ENCODE measurements at places on chromosomes 1 and 21.

GRCh38 chr1:23018661-23019093 lies 591 bp upstream of the KDM1A start:
- DNase-seq = no peak

- DNase-seq = no peak
Observed at GRCh38 chr1:27000817-27001460, 7.4 kb downstream of the TRNP1 start.

- no peak for DNase-seq
Observed at GRCh38 chr1:231058416-231059109, 18.5 kb upstream of the FAM89A start.

- peak; percentile 86 for DNase-seq
Observed at GRCh38 chr1:204493984-204494280, 673 bp downstream of the PIK3C2B start.

DNA sequence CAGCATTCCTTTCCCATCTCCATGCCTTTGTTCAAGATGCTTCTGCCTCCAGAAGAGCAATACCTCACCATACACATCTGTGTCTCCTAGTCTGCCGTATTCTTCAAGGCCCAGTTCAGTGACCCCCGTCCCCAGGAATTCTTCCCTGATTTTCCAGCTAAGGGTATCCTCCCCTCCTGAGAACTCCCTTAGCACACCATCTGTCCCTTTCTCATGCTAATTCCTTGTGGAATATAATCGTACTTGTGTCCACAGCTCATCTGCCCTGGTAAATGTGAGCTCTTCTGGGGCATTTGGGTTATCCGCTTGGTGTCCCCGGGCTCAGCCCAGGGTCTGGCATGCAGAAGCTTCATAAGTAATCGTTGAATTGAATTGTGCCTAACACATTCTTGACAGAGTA lies 40.9 kb downstream of the BEND5 start:
- DNase-seq = no peak

DNA sequence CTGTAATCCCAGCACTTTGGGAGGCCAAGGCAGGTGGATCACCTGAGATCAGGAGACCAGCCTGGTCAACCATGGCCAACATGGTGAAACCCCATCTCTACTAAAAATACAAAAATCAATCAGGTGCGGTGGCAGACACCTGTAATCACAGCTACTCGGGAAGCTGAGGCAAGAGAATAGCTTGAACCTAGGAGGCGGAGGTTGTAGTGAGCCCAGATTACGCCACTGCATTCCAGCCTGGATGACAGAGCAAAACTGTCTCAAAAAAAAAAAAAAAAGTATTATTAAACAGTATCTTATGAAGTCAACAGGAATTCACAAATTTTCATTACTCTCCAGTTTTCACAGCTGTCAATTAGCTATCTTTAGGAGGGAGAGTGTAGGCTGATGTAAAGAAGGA lies 3.8 kb downstream of the ACBD6 start:
- DNase-seq = no peak

DNA sequence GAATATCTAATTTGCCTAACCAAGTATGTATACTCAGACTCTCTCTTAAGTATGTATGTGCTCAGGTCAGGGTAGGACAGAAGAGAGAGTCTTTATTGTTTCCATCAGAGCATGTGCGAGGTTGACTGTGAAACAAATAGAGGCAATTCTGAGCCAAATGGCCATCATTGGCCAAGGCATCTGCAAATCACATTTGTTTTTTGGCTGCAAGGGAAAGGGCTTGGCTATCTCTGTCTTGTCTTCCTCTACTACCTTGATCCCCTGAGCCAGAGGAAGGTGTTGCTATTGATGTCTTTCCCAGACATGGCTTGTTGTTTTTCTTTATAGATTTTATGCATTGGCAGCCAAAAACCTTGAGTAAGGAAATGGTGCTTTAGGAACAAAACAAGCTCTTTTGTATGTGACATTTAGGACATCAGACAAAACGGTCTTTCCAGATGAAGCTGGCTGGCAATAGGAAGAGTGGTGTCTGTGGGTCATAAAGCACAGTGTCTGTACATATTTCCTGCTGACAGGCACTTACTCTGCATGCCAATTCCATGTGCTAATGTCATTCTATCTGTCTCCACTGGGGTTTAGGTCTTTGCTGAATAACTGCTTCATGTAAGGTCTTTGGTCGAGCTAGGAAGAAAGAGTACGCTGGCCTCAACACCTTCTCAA lies 163.3 kb downstream of the BRINP2 start:
- peak; percentile 3 for DNase-seq

DNA sequence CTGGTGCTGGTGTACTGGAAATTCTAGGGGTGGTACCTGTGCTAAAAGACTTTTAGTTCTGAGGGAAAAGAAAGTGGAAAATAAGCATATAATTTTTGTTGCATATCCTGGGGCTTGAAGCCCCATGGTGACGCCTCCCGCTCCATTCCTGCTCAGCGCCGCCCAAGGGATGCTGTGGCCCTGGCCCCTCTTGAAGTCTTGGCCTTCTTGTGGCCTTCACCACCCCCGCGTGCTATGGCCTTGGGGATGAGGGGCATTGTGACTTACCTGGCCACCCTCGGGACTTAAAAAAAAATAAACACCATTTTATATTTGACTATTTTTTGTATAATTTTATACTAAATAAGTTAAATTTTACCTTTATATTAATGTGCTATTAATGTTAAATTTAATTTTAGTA lies 15.3 kb downstream of the IFI16 start:
- DNase-seq = no peak

DNA sequence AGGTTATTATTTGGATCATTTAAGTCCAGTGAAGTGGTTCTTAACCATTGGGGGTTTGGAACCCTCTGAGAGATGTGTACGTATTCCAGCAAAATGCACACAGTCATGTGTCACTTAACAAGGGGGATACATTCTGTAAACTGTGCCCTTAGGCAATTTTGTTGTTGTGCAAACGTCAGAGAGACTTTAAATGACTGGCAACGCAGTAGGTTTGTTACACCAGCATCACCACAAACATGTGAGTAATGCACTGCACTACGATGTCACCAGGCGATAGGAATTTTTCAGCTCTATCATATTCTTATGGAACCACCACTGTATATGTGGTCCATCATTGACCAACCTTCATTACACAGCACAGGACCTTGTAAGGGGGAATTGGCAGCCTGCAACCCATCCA lies 11.9 kb downstream of the AHCYL1 start:
- no peak for DNase-seq

All from NCI-H1092 treated with DMSO at 0.1 percent for 48 hours (cell line).